SHP77 (cell line): ENCODE measurements at places on chromosomes 5 and 9.

DNA sequence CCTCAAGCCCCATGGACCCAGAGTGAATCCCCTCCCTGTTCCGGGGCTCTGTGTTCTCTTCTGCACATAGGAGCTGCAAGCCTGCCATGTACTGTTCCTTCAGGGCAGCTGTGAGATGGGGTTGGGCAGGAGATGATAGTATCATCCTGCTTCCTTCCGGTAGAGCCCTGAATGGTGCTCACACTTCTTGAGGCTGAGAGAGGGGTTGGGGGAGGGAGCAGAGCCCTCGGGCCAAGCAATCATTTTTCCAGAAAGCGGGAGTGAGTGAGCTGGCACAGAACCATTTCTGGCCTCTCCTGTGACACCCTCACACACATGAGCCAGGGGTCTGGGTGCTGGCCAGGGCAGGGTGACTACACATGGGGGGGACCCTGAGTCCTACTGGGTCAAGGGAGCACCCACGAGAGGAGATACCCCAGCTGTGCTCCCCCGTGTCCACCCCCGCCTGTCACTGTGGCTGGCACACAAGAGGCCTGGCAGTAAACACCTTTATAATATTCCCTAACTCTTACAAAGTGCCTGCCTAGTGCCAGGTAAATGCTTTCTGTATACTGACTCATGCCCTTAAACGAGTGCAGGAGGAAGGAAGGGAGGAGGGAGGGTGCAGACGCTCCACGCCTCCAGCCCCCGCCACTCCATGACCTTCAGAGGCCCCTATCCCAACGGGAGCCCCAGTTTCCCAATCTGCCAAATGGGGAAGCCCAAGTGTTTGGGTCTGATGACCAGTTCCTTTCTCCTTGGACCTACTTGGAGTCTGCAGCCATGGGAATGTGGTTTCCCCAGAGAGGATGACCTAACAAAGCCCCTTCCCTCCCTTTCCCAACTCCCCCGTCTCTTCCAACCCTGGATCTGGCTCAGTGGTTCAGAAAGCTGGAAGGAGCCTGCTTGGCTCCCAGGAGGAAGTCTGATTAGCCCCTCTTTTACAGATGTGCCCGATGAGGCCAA lies 15.5 kb downstream of the AKNA start:
- DNase-seq = no peak

- DNase-seq = no peak
Observed at GRCh38 chr5:60597572-60598320, 102.2 kb downstream of the DEPDC1B start.

DNA sequence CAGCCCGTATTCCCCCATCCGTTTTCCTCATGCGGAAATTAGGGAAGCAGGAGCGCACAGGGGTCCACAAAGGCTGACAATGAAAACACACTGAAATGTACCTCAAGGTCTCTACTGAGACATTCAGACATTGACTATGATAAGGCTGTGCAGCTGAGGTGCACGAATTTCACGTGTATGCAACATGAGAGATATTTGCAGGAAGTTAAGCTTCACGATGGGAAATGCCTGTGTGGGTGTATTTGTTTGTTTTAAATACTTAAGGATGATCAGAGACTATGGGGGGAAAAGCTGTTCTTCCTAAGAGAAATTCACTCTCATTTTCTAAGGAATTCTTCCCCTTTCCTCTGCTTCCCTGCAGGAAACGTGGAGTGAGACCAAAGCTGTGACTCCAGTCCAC lies 2.6 kb upstream of the SPATA31E1 start:
- no peak for DNase-seq

GRCh38 chr9:76415154-76415553 lies 20.9 kb upstream of the RFK start:
- DNase-seq = no peak

DNA sequence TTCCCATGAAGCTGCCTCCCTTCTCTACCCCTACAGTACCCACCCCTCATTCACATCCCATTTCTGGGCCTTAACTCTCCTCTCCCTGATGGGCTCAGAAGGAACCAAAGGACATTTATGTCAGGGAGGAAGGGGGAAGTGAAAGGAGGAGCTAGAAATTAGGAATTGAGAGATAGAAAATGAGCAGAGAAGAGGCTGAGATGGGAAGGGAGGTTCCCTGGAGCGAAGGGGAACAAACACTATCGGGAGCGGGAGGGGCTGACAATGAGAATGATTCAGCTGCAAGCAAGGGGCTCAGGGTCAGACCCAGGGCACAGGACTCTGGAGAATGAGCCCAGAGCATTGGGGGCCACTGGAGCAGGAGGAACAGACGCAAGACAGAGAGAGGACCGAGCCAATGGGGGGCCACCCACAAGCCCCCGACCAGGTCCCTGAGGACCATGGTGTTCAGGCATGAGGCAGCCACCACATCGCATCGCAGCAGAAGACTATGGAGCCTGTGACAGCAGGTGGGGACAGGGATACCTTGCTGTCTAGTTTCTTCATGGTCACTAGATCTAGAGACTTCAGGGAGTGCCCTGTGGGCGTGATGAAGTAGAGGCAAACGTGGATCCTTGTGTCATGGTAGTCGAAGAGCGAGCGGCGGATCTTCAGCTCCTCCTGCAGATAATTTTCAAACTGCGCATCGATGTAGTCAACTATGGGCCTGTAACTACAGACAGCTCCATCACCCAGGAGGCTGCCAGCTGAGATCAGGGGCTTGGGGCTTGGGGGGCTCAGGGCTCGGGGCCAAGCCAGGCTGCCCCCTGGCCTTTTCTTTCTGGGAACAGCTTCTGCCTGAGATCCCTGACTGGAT lies 13.6 kb downstream of the SEPTIN8 start:
- DNase-seq = no peak

DNA sequence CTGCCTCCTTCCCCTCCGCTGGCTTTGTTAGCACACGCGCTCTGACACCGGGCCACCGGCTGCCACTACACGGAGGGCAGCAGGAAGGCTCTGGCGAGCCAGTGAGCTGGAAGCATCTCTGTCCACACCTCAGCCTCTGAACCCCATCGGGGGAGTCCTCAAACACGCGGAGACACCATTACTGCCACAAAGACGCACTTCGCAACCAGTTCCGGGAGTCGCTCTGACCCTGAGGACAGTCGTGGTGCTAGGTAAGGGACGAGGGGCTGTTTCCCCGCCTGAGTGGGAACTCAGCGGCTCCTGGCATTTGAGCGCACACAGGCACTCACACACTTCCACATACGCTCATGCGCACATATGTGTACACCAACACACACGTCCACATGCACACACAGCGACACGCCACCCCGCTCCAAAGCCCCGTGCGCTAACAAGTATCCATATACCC lies 160.0 kb downstream of the C9orf152 start:
- DNase-seq = peak; percentile 57

DNA sequence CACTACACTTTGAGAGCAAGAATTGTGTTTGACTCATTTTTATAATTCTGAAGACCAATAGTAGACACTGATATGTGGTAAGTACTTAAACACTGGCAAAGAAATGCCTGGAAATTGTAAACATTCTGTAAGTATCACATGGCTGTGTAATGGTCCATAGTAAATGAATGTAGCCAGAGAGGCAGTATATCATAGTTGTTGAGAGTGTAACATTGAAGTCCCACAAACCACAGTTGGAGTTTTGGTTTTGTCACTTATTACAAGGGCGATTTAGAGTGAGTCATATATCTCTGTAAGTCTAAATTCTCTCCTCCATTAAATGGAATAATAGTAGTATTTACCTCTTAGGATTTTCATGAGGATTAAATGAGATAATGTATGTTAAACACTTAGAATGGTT lies 181.1 kb upstream of the MEF2C start:
- no peak for DNase-seq

DNA sequence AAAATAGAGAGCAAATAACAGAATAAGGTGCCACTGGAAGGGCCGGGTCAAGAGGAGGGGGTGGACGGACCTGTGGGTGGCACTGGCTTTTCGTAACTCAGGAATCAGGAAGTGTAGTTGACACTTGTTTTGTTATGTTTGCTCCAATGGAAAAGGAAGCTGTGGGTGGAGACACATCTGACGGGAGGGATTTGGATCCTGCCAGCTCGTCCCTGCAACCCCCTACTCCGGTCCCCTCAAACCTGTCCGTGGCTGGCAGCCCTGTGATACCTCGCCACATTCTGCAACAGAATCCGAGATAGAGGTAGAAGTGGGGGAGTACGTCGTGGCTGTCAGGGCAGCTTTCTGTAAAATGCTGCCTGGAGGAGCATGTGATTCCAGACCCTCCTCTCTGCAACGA lies 104.2 kb upstream of the IER5L start:
- no peak for DNase-seq

DNA sequence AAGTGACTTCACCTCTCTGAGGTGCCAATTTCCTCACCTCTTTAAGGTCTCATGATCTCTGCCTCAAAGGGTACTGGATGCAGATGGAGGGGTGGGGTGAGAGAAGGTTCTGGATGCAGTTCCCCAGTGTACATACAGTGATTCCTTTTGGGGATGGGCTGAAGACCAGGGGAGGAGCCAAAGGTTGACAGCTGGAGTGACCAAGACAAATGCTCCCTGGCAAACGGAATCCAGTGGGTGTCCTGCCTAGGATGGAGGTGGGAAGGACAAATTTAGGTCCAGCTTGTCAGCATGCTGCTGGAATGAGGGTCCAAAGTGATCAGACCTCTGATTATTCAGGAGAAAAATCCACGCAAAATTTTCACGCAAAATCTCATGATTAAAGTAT lies 7.3 kb upstream of the LMX1B start:
- DNase-seq = no peak

- DNase-seq = no peak
Observed at GRCh38 chr9:69175486-69175885, 1.4 kb downstream of the TJP2 start.

GRCh38 chr5:43305948-43306565 lies 7.2 kb downstream of the HMGCS1 start:
- peak; percentile 76 for DNase-seq

DNA sequence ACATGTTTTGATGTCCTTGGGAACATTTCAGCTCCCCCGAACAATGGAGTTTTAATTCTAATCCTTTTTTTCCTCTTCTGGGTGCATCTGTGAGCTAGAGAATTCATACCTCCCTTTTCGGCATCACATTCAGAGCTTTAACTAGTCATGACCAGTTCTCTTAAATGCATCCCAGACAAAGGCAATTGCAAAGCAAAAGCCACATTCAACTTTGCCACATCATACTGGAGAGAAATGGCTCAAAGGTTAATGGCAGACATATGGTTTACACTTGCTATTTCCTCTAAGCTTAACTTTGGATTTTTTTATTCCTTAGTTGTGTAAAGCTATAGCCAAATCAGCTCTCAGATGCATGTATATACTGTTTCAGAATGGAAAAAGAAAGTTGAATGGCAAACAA lies 153.3 kb downstream of the ESM1 start:
- no peak for DNase-seq

DNA sequence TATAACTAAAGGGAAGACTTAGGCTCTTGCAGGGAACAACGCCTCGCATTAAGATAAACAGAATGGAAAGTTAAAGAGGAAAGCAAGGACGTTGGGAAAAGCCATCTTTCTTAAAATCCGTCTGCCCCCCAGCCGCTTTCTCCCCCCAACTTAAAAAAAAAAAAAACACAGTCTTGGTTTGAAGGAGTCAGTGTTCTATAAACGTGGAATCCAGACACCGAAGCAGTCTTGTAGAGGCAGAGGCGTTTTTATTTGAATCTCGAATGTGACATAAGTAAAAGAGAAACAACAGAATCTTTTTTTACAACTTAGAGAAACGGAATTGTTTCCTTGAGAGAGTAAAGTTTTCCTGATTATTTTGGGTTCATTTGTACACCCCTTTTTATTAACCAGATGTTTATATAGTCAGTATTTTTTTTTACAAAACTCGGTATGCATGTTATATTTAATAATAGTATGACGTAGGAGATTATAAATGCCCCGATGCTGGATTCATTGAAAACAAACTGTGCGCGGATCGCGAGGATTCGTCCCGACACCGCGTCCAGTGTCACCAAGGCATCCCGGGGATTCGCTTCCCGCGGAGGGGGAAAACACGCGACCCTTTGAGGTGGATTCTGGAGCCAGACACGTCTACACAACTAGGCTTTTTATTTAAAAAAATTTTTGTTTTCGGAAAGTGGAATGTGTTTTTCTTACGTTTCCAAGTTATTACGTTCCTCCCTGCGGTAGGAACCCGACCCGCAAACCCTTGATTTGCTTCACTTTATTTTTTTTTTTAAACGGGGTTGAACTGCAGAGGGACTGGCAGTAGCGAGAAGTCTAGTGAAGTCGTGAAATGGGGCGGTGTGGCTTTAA lies 6.7 kb downstream of the PTCH1 start:
- DNase-seq = peak; percentile 34

- no peak for DNase-seq
Observed at GRCh38 chr9:128898382-128898781, 16.4 kb downstream of the LRRC8A start.

- DNase-seq = no peak
Observed at GRCh38 chr5:147397616-147398015, 112.3 kb downstream of the DPYSL3 start.

DNA sequence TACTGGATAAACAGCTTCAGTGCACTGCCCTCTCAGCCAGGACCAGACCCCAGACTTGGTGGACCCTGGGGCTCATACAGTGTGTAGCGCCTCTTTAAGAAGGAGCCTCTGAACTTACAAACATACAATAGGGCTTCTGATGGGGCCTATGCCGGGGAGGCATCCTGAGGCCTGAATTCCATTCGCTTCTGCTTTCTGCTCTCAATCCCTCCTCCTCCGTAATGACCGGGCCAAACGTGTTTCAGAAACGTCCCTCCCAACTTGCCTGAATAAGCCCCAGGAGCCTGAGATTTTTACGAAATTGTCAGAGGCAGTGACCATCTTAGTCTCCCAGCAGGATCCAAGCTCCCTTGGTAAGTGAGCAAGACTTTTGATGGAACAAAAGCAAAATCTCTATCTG lies 128.1 kb upstream of the BOD1 start:
- DNase-seq = no peak
